Fibroblast of skin of scalp (primary cell): ENCODE measurements at places on chromosomes 4 and X.
A peak's percentile ranks its signal among the peaks of the same experiment; 100 is the strongest.

GRCh38 chr4:169338241-169338640 is 67.5 kb upstream of the SH3RF1 start:
- DNase-seq = peak; percentile 70

DNA sequence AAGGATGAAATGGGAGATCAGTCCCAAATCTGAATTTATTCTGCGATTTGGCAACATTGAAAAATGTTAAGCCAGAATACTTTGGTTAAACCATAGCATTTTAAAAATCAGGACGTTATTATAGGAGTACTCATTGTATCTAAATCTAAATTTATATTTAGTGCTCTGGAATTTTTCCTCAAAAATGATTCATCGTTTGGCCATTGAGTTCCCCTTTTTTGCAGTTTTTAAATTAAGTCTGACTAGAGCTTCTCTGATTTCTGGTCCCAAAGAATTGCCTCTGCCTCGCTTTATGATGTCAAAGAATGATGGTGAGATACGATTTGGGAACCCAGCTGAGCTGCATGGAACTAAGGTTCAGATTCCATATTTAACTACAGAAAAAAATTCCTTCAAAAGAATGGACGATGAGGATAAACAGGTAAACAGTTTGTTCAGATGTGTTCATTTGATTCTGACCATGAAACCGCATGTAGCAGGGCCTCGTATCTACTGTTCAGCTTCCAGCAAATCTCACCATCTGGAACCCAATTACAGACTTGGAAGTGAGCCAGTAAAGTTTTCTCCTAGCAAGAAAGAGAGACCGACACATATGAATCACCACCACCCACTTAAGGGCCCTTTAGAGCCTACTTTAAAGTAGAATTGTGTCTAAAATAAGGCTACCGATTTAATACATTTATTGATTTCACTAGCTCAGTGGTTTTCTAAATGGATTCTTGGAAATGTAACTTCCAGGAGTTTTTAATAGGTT is 75.6 kb downstream of the REPS2 start:
- DNase-seq = peak; percentile 63

- DNase-seq = no peak
These were observed 1360.9 kb downstream of the STIM2 start for GRCh38 chr4:28221536-28221935.

DNA sequence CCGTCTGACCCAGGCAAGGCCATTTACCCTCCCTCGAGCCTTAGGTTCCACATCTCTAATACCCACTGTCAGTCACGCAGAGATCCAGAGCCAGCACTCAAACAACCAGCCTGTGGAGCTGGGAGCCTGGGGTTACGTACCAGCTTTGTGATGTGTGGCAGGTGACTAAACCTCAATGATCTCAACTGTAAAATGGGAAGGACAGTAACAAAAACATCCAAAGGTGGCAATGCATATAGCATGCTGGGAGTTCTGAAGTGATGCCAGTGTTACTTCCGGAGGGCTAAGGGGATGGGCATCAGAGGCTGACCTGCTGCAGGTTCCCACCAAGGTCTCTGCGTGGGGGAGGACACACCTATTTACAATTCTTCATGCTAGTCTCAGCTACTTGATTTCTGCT is 6.0 kb downstream of the GRPEL1 start:
- DNase-seq = no peak

GRCh38 chr4:108110450-108110849 is 58.3 kb downstream of the LEF1 start:
- DNase-seq = no peak

DNA sequence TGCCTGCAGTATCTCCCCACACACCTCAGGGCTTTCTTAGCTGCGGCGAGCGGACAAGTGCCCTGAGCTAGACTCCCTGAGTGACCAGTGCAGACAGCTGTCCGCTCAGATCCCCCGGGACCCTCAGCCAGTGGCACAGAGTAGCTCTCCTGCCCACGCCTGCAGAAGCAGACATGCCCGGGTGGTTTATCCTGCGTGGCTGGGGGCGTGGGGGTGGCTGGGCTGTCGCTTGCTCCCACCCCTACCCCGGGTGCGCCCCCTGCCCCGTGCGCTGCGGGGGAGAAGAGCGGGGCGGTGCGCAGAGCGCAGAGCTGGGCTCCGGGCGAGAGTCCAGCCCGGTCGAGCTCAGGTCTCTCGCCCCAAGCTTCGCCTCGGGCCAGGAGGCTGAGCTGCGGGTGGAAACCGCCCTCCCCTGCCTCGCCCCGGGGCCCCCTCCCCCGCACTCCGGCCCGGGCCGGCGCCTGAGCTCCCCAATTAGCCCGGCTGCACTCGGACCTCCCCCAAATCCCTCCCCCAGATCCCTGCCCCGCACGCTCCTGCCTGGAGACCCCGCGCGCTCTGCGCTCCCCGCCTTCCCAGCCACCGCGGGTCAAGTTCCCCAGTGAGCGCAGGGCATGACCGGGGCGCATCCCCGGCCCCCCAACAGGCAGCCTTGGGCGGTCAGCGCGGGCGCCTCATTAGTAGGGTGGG is 11.7 kb upstream of the SHOX start:
- DNase-seq = no peak

GRCh38 chrX:41145920-41146608 is 60.8 kb downstream of the USP9X start:
- DNase-seq = peak; percentile 75

DNA sequence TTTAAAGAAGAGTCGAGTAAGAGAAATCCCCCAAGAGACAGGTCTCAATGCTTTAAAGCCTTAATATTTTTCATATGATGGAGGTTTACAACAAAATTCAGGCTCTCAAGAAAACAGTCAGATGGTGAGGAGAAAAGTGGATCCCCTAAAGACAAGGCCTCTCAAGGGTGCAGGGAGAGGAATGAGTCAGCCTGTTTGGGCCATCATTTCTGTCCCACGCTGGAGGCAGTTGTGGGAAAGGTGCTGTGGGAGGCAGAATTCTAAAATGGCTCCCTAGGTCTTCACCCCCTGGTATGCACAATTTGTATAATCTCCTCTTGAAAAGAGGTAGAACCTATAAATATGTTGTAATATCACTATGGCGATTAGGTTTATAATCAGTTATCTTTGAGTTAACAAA is 4.6 kb upstream of the TIFA start:
- DNase-seq = no peak

DNA sequence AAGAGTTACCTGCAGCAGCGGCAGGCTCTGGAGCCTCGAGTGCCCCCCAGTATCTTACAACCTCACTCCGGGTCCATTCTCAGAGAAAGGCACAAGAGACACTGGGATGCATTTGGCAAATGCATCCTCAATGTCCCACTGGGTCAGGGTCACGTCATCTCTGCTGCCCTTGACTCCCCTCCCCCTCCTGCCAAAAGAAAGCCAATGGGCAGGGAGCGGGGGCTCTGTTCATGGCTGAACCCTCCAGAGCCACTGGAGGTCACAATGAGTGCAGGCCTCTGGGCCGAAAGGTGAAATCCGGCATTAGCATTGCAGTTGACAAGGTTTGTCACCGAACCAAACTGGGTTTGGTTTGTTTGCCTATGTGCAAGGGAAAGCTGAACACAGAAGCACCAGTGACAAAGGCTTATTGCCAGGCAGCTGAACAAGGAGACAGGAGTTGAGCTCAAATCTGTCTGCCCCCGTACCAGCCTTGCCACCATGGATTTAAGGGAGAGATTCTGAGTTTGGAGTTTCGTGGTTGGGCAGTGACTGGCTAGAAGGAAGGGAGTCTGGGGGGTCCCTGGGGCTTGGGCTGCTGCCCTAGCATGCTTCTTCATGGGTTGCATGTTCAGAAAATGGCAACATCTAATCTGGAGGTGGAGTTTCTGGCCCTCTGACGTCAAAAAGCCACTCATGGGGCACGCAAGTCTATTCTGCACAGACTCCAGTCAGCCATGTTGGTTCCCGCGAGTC is 64.3 kb downstream of the HTRA3 start:
- DNase-seq = no peak

DNA sequence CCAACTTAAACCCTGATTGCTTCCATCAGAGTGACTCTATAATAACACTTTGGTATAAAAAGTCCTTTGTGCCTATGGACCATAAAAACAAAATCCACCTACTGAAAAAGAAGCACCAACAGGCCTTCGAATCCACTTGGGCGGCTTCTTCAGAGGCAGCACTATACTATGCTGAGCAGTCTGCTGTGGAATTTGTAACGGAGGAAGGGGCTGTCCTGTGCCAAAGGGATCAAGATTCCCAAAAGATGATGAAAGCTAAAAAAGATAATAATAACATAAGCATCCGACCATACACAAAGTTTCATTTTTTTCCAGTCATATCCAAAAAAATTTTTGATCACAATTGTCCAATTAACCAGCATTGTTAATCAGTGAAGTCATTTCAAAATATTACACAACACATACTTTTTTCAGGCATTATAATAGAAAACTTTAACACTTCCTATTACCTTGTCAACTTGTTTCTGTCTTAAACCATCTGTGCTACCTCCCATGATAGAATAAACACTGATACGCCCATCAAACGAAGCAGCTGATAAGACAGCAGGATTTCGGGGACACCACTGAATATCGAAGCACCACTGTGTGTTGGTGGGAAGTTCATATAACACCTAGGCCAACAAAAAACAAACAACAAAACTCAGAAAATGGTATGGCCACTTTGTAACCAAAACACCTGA is 24.1 kb downstream of the SEC31A start:
- DNase-seq = peak; percentile 61

GRCh38 chr4:3365326-3365725 is 72.5 kb downstream of the RGS12 start:
- DNase-seq = no peak

DNA sequence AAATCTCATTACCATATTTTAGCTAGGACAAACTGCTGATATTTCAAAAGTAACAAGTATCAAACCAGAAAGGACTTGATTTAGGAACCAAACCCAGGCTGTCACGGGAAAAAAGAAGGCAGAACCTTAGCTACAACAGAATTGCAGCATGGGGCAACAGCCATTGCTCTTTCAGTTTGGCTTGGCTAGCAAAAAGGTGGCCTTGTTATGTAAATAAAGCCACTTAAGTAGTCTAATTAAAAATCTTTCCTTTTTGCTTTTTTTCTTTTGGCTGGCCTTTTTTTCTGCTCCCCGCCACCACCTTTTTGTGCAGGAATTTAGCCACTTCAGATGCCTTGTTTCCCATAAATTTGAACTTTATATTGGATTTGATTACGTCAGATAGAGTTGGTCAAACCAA is 235.9 kb downstream of the CPXCR1 start:
- no peak for DNase-seq

DNA sequence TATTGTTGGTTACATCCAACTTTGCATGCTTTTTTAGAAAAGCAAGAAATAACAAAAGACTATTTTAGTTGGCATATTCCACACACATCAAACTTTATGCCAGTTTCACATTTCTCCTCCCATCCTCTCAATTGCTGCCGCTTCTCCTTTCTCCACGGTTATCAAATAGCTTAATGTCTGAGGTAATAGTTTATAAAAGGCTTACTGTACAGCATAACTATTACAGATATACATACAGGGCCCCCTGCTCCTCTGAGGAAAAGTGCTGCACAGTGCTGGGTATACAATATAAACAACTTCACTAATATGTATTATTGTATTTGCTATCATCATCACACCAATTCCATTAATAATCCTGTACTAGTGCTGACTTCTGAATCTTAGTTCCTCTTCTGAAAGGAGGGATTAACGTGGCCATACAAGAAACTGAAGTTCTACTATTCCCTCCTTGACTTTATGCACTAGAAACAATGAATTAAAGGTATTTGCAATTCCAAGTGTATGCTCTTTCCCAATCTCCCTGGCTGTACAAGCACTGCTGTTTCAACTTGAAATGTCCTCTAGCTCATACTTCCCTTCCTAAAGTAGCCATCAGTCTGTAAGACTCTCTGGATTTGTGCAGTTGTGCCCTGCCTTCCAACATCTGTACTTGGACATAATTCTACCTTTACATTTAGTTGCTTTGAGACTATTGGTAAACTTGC is 2.5 kb downstream of the CCNI start:
- no peak for DNase-seq

- no peak for DNase-seq
These were observed 29.1 kb upstream of the ADH1C start for GRCh38 chr4:99381588-99382175.

DNA sequence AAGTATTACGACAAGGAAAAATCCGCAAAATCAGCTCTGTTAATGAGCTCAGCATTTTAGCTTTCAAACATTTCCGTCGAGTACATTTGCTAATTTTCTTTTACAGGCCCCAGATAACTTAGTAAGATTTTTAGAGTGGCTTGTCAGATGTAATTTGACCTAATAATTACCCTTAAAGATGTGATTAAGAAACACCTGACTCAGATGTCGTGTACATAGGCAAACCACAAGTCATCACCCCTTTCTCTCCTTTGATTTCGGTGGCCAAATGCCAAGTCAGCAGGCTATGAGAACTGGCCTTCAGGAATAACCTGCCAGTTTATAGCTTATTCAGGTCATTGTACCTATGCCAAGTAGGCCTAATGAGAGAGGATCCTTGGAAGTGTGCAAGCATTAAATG is 369.6 kb downstream of the PCDH7 start:
- no peak for DNase-seq

GRCh38 chr4:124862261-124862660 is 149.7 kb upstream of the ANKRD50 start:
- peak; percentile 75 for DNase-seq

DNA sequence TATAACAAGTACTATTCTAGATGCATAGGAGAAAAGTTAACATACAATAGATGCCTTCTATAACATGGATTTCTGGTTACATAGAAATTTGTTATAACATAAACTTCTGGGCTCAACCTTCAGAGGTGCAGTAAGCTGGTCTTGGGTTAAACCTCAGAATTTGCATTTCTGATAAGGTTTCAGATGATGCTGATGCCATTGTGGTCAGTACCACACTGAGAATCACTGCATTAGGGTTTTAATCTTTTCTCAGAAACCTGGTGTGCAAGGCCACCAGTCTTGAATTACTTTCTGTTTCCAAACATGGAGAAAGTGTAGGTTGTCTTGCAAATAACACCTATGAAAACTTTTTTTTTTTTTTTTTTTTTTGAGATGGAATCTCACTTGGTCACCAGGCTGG is 146.2 kb downstream of the SPOCK3 start:
- no peak for DNase-seq

DNA sequence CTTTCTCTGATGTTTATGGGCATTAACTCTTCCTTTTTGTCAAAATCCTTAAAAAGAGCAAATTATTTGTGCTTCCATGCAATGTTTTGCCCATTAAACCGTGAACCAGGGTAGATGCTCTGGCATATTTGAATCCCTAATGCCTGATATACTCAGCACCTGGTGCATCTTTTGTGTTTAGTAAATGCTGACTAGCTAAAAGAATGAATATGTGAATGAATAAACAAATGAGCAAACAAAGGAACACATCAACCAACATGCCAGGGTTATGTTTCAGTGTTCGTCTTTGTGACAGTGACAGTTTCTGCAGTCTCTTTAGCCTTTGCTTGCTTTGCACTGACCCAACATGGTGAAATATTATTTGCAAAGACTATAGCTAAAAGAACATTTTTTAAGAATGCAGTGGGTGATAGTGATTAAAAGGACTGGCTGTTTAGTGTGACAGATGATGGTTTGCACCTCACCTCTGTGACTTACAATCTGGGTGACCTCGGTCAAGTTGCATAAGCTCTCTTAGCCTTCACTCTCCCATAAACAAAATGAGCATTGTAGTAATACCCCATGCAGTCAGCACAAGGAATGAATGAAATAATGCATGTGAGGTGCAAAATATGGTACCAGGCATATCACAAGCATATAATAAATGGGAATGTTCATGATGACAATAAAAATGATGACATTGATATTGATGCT is 29.5 kb downstream of the SMPX start:
- no peak for DNase-seq

GRCh38 chr4:56008206-56008605 is 59.5 kb downstream of the CEP135 start:
- no peak for DNase-seq

- DNase-seq = no peak
These were observed 54.4 kb downstream of the MRPL1 start for GRCh38 chr4:77917075-77917474.

- DNase-seq = no peak
These were observed 64.6 kb upstream of the ENPP6 start for GRCh38 chr4:184282251-184282713.
